ENCODE measurements at places on chromosomes 13 and 19.

DNA sequence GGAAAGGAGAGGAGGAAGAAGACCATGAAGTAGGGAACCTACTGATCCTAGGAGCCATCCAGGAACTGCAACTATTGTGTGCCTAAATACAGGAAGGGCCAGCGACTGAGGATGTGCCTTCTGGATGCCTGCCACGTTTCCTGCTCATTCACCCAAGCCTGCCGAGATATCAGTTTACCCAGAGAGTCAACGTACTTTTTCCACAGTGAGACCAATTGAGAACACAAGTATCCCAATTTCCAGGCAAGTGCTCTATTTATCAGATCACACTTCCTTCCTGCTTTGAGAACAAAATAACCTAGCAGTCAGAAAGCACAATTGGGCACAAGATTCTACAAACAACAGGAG, 122.4 kb downstream of the AKAP11 start:
- DNase-seq: no peak

GRCh38 chr19:19214892-19215291, 3.1 kb downstream of the NCAN start:
- peak; percentile 26 for DNase-seq

DNA sequence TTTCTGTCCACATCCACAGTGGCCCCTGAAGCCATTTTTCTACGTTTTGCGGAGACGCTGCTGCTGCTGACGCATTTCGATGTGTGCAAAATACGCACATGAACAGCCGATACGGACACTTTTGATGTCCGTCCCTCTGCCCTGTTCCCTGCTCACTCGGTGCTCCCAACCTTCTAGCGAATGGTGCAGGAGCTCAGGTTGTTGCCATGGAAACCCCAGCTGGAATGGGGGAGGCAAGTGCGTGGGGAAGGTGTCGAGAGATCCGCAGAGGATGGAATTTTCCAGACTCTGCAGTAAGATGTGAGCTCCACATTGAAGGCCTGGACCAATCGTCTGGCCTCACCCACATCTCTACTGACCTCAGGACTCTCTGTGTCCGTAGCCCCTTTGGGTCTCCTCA, 109.2 kb upstream of the USP29 start:
- no peak for DNase-seq

DNA sequence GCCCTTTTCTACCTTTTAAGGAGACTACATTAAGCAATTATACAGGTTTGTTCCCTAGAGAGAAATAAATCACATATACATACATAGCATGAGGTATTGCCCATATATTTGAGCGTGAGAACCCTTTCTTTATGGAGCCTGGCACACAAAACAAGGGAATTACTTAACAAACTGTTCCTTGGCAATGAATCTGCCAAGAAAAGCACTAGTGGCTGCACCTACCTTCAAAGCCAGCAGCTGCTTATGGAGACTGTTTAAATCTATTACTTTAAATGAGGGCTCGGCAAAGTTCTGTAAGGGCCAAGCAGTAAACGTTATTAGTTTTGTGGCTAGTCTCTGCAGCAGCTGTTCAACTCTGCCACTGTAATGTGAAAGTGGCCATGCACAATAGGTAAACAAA, 7.0 kb downstream of the RFX1 start:
- no peak for DNase-seq

GRCh38 chr13:81697826-81698225, 1356.9 kb upstream of the SPRY2 start:
- DNase-seq: no peak

GRCh38 chr19:42089191-42089750, 13.3 kb downstream of the ZNF574 start:
- DNase-seq: no peak

- no peak for DNase-seq
Measured at GRCh38 chr19:35011737-35012682, 11.9 kb downstream of the GRAMD1A start.

- DNase-seq: no peak
Measured at GRCh38 chr13:58467176-58467575, 835.6 kb downstream of the PCDH17 start.

DNA sequence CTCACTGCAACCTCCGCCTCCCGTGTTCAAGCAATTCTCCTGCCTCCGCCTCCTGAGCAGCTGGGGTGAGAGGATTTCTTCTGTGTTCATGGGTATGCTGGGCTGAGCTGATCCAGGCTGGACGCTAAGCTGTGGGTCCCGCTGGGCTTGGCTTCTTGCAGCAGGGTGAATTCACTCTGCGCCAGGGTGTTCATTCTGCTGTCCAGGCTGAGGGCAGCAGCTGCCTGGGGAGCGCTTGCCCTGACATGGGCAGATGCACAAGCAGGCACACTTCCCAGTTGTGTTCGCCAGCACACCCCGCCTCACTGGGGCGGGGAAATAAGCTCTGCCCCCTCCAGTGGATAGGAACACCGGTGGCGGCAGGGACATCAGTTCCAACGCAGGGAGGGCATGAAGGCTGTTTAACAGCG, 7.3 kb upstream of the INAFM1 start:
- DNase-seq: no peak

- DNase-seq: no peak
Measured at GRCh38 chr13:43797869-43798268, 11.1 kb upstream of the ENOX1 start.

DNA sequence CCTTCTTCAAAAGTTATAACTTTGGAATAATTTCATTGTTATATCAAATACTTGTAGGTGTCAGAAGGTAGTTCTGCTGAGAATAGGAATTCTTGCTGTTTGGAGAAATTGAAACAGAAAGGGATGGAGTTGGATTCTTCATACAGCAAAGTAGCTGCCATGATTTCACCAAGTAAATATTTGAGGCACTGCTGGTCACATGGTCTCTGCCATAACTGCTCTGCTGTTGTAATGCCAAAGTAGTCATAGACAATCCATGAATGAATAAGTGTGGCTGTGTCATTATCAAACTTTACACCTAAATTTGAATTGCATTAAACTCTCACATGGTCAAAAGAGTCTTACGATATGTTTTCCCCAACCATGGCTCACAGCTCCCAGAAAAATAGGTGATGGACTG, 308.6 kb downstream of the GPC6 start:
- no peak for DNase-seq

GRCh38 chr13:29922281-29922821, 71.9 kb upstream of the UBL3 start:
- no peak for DNase-seq

DNA sequence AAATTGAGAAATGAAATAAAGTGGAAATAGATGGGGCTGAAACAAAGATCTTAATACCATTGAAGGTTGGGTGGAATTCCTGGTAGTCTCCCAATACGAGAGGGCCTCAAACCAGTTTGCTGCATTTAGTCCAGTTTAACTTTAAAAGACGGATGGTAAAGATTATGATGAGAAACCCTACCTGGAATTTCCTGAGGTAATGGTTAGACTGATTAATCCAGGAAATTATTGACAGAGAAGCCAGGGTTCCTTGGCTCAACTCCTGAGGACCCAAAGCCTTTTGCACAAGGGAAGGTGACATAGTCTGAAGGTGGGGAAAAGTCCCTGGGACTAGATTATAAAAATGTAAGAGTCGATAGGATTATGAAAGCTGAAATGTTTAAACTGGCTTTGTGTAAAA, 133.2 kb upstream of the SLITRK5 start:
- no peak for DNase-seq

GRCh38 chr13:112067871-112068539, 1.1 kb downstream of the SOX1 start:
- DNase-seq: no peak

DNA sequence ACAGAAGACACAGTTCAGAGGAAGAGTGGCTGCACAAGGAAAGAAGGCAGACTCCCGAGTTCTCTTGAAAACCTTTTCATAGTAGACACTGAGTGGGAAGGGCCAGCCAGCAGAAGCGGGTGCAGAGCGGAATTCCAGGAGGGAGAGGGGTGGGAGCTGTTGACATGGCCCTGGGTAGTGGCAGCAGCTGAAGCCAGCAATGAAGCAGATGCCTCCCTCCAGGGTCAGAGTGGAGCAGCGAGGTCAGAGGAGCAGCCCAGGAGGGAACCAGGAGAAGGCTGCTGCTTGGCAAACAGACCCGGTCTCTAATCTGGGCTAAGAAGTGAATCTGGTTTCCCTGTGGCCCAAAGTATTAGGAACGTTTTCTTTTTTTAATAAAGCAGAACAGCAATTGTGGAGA, 73.9 kb upstream of the SPATA13 start:
- no peak for DNase-seq

DNA sequence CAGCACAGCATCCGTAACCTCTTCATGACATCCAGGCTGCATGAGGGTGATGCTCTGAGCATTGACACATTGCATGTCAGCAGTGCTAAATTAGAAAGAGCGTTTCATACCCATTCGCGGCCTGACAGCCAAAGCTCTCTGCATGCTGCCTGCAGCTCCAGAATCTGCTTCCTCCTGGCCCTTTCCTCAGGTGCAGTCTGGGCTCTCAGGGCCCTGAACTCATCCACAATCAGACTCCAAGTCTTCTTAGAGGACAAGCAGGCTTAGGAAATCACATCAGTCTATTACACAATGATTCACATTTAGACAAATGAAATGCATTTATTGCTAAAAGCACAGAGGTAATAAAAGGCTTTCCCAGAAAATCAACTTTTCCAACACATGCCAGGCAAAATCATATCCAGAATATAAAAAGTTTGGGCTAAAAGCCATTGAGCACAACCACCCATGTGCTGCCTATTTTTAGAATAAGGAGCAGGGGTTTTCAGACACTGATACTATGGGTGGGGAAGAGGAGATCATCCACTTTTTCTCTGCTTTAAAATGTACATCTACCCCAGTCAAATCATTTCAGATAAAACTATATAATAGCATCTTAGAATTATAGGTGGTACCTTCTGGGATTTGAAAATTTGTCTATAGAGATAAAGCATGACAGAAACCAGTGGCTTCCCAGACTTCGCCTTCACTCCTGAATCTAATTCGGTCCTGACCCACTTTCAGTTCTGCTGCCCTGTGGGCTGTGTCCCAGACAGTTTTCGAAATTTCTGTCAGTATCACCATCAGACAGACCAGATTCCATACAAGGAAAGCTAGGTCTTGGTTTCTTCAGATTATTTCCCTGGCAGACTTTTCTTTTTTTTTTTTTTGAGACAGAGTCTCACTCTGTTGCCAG, 109.3 kb downstream of the COL4A2 start:
- DNase-seq: no peak
